A673 (cell line): ENCODE measurements at places on chromosomes 2 and 18. TPM values are rescaled to one million over a fixed set of nuclear protein-coding genes. Genes with fewer than 3 reads are reported as not detected.

Gene DSG1
- total RNA-seq: not detected in 2 replicates

Gene LNPK
- 42.5 and 46.6 TPM in 2 replicates for total RNA-seq

Gene ALPG
- total RNA-seq: not detected in 2 replicates

Gene DNAH6
- total RNA-seq: not detected in 2 replicates

Gene MC4R
- not detected in 2 replicates for total RNA-seq
